Osteocyte (in vitro differentiated cells): ENCODE measurements at places on chromosomes 1 and 21. TPM values are rescaled to one million over a fixed set of nuclear protein-coding genes. Genes with fewer than 3 reads are reported as not detected.

MLLT11 gene
- total RNA-seq = 21.0 and 22.1 TPM in 2 replicates

SERPINC1 gene
- 0.40 TPM in 1 of 2 replicates, not detected in the other for total RNA-seq

DNA sequence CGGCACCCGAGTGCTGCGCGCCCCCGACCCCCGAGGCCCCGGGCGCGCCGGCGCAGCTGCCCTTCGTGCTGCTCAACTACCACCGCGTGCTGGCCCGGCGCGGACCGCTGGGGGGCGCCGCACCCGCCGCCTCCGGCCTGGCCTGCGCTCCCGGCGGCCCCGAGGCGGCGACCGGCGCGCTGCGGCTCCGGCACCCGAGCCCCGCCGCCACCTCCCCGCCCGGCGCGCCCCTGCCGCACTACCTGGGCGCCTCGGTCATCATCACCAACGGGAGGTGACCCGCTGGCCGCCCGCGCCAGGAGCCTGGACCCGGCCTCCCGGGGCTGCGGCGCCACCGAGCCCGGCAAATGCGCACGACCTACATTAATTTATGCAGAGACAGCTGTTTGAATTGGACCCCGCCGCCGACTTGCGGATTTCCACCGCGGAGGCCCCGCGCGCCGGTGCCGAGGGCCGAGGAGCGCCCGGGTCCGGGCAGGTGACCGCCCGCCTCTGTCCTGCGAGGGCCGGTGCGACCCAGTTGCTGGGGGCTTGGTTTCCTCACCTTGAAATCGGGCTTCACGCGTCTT, 49.0 kb downstream of the SIM2 start:
- peaks cover 18% of the 10 kb centered on the region for H3K4me1 ChIP-seq
- H3K27ac ChIP-seq = no peak overlapping the region
- peak; percentile 91 for DNase-seq
- H3K27me3 ChIP-seq = no peaks in the 10 kb centered on the region
- peak overlapping the region; percentile 56 for H3K4me3 ChIP-seq

DNA sequence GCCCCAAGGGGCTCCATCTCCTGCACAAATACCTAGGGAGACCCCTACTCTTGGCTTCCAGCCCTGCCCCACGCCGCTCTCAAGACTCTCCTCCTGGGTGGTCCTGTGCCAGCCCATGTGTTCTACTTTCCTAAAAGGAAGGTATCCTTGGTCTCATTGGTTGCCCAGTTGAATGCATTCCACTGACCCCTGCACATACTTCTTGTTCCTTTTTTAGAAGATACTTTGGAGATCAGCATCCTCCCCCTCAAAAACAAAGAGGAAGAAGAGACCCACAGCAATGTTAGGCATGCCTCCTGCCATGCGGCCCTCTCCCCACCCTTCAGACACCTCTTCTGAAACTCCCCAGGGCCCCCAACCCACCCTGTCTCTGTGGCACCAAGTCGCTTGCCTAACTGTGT, 4.1 kb downstream of the SLAMF9 start:
- no peak overlapping the region for H3K4me3 ChIP-seq
- H3K4me1 ChIP-seq = peaks cover 10% of the 10 kb centered on the region
- H3K27ac ChIP-seq = no peak overlapping the region
- no peaks in the 10 kb centered on the region for H3K36me3 ChIP-seq
- H3K27me3 ChIP-seq = peaks cover 47% of the 10 kb centered on the region

DNA sequence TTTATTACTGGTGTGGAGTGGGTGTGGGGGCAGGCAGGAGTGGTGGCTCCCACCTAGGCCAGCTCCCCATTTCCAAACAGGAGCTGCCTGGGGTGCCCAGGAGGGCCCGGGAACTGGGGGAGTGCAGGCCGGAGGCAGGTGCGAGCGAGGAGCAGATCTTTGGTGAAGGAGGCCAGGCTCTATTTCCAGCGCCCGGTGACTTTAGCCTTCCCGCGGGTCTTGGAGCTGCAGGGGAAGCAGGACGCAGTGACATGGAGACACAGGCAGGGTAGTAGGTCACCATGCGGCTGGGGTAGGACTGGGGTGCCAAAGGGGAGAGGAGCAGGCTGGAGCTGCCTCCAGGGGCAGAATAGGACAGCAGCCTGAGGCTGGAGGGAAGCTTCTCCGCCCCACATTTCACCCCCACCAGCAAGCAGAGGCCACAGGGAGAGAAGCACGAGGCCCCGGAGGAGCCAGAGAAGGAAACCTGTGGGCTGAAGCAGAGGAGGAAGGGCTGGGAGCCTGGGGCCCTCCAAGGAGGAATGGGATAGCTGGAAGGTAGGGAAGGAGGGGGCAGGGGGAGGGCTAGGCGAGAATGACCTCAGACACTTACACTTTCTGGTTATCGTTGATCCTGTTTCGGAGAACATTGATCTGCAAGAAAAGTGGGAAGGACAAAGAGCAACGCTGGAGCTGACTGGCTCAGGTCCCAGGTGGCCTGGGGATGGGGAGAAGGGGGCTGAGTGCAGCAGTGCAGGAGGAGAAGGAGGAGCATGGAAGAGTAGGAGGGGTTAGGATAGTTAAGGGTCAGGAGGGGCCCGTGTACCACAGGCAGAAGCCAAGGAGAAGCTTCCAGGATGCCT, 18.2 kb downstream of the TNNT2 start:
- peaks cover 36% of the 10 kb centered on the region for H3K27me3 ChIP-seq
- H3K4me1 ChIP-seq = no peaks in the 10 kb centered on the region
- no peak overlapping the region for H3K27ac ChIP-seq
- no peak for DNase-seq
- H3K4me3 ChIP-seq = no peak overlapping the region
- H3K36me3 ChIP-seq = no peaks in the 10 kb centered on the region

- H3K4me3 ChIP-seq = no peak overlapping the region
- H3K27ac ChIP-seq = no peak overlapping the region
- H3K27me3 ChIP-seq = no peaks in the 10 kb centered on the region
- peaks cover 12% of the 10 kb centered on the region for H3K4me1 ChIP-seq
These were observed 210.6 kb downstream of the ROR1 start for GRCh38 chr1:63984257-63984929.

DNA sequence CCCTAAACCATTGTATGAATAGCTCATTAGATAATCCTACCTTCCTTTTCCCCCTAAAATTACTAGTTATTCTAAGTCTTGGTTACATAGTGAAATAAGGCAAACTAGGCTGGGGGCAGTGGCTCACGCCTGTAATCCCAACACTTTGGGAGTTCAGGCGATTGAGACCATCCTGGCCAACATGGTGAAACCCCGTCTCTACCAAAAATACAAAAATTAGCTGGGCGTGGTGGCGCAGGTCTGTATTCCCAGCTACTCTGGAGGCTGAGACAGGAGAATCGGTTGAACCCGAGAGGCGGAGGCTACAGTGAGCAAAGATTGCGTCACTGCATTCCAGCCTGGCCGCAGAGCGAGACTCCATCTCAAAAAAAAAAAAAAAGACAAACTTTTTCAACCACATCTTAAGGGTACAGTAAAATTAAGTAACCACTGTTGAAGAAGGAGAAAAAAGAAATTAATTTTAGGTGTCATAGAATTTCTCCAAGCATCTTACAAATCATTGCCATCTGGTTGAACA, 108.5 kb downstream of the DENND1B start:
- peaks cover 8% of the 10 kb centered on the region for H3K4me1 ChIP-seq
- H3K4me3 ChIP-seq = no peak overlapping the region
- no peaks in the 10 kb centered on the region for H3K36me3 ChIP-seq
- H3K27me3 ChIP-seq = no peaks in the 10 kb centered on the region

HMGCS2 gene
- total RNA-seq = not detected in 2 replicates

DNA sequence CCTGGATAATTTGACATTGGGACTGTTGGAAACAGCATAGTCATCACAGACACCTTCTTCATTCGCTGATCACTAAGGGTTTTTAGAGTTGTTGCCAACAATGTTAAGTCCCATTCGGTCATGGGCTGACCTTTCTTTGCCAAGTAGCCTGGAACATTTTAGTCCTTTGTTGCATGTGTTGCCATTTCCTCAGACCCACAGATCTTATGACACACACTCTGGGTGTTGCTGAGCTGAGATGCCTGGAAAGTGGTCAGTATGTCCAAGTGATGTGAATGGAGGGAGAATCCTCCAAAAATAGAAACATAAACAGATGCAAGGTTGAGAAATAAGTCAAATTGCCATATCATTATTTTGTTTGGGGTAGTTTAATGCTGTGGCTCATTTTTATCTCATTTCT, 61.5 kb upstream of the GJA5 start:
- no peak for DNase-seq
- no peaks in the 10 kb centered on the region for H3K36me3 ChIP-seq
- no peak overlapping the region for H3K27ac ChIP-seq
- H3K4me3 ChIP-seq = no peak overlapping the region
- H3K4me1 ChIP-seq = no peaks in the 10 kb centered on the region

- no peak for DNase-seq
- H3K27me3 ChIP-seq = no peaks in the 10 kb centered on the region
- no peak overlapping the region for H3K4me3 ChIP-seq
- no peaks in the 10 kb centered on the region for H3K36me3 ChIP-seq
- no peak overlapping the region for H3K27ac ChIP-seq
- no peaks in the 10 kb centered on the region for H3K4me1 ChIP-seq
These were observed 312.3 kb upstream of the FAM78B start for GRCh38 chr1:166479052-166479631.

DNA sequence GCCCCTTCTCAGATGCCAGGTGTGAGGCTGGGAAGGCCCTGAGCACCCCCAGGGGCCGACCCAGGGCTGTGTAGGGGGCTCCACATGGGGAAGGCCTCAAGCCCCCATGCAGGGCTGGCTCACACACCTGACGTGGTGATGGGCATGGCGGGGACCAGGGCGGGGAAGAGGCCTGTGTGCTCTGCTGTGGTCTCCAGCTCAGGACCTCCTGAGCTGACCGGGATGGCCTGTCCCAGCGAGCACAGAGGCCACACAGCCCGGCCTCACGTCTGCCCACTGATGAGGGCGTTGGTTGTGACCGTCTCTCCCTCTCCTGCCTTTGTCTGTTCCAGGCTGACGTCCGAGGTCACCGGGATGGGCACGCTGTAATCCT, 40.2 kb upstream of the COL6A1 start:
- DNase-seq = no peak
- H3K36me3 ChIP-seq = no peaks in the 10 kb centered on the region
- no peak overlapping the region for H3K4me3 ChIP-seq
- H3K27ac ChIP-seq = no peak overlapping the region
- no peaks in the 10 kb centered on the region for H3K4me1 ChIP-seq

- peaks cover 18% of the 10 kb centered on the region for H3K4me1 ChIP-seq
- no peaks in the 10 kb centered on the region for H3K36me3 ChIP-seq
- H3K27ac ChIP-seq = no peak overlapping the region
- peaks cover 8% of the 10 kb centered on the region for H3K27me3 ChIP-seq
These were observed 222.8 kb downstream of the FOXD2 start for GRCh38 chr1:47660622-47661021.

GRCh38 chr1:232589812-232590743, 39.9 kb downstream of the SIPA1L2 start:
- no peaks in the 10 kb centered on the region for H3K27me3 ChIP-seq
- H3K4me3 ChIP-seq = no peak overlapping the region
- peaks cover 40% of the 10 kb centered on the region for H3K4me1 ChIP-seq
- H3K36me3 ChIP-seq = peaks cover 5% of the 10 kb centered on the region
- H3K27ac ChIP-seq = peak overlapping the region; percentile 58

C1orf94 gene
- total RNA-seq = not detected in 2 replicates

DNA sequence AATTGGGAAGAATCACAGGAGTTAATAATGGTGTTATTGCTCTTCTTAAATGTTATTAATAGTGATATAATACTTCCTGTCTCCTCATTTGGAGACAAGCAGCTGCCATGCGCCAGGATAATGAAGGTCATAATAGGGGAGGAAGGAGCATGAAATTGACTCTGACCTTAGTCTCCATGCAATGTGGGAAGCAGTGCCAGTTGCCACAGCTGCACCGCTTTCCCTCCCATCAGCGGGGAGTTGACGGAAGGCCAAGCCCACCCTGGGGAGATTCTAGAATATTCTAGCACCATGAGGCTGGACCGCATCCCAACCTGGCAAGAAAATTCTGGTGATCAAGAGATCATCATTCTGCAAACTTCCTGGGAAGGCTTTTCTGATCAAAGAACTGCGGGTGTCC, 11.0 kb upstream of the OLIG1 start:
- peaks cover 61% of the 10 kb centered on the region for H3K27me3 ChIP-seq
- H3K4me1 ChIP-seq = no peaks in the 10 kb centered on the region
- no peaks in the 10 kb centered on the region for H3K36me3 ChIP-seq

DNA sequence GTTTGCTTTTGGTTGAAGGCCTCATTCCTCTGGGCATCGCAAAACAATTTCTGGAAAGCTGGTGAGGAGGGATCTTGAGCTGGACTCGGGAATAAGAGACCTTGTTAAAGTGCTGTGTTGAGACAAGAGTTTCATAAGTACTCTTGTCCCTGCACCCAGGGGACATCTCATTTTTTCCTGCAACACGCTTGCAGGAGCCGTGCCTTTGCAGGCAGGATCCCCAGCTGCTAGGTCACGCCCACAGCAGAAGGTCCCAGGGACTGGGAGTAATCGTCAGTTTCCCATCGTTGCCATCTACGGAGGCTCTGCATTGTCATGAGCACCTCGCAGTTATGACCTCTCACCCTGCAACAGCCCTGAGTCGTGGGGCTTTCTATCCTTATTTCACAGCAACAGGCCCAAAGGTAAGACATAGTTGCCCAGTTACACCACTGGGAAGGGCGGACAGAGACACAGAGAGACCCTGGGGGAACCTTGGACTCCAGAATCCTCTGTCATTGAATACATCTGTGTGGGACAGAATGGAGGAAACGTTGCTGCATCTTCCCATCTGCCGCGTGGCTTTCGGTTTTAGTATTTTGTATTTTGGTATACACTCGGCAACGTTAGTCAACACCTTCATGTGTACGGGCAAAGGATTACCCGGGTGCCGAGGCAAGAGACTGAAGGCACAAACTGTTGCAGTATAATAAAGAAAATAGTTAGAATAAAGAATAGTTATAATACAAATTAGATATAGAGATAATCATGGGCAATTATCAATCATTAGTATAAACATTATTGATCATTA, 60.4 kb upstream of the DMRTB1 start:
- no peaks in the 10 kb centered on the region for H3K4me1 ChIP-seq
- H3K36me3 ChIP-seq = no peaks in the 10 kb centered on the region
- H3K27ac ChIP-seq = no peak overlapping the region
- DNase-seq = peak; percentile 57
- no peak overlapping the region for H3K4me3 ChIP-seq

GRCh38 chr1:97567000-97567749, 353.7 kb downstream of the DPYD start:
- no peak for DNase-seq
- no peak overlapping the region for H3K27ac ChIP-seq
- H3K4me3 ChIP-seq = no peak overlapping the region
- H3K36me3 ChIP-seq = peaks cover 14% of the 10 kb centered on the region
- peaks cover 17% of the 10 kb centered on the region for H3K4me1 ChIP-seq
- H3K27me3 ChIP-seq = no peaks in the 10 kb centered on the region

- H3K27me3 ChIP-seq = no peaks in the 10 kb centered on the region
- DNase-seq = no peak
- no peaks in the 10 kb centered on the region for H3K4me1 ChIP-seq
- no peak overlapping the region for H3K4me3 ChIP-seq
- no peak overlapping the region for H3K27ac ChIP-seq
These were observed 39.8 kb downstream of the TBX15 start for GRCh38 chr1:118948351-118948750.

CNIH3 gene
- total RNA-seq = 4.2 and 5.5 TPM in 2 replicates

- no peak overlapping the region for H3K4me3 ChIP-seq
- no peak overlapping the region for H3K27ac ChIP-seq
- peaks cover 5% of the 10 kb centered on the region for H3K27me3 ChIP-seq
- H3K36me3 ChIP-seq = no peaks in the 10 kb centered on the region
These were observed 23.6 kb upstream of the DNM3 start for GRCh38 chr1:171817511-171818265.

- H3K27ac ChIP-seq = no peak overlapping the region
- no peaks in the 10 kb centered on the region for H3K36me3 ChIP-seq
- H3K4me3 ChIP-seq = no peak overlapping the region
These were observed 136.4 kb upstream of the ADGRL2 start for GRCh38 chr1:81664341-81664740.

GRCh38 chr1:23423415-23424292, 894 bp downstream of the TCEA3 start:
- no peaks in the 10 kb centered on the region for H3K27me3 ChIP-seq
- DNase-seq = no peak
- peaks cover 24% of the 10 kb centered on the region for H3K4me1 ChIP-seq
- peak overlapping the region; percentile 23 for H3K27ac ChIP-seq
- H3K4me3 ChIP-seq = peak overlapping the region; percentile 59
- peaks cover 13% of the 10 kb centered on the region for H3K36me3 ChIP-seq
